ENCODE measurements at places on chromosomes 7 and 10.

DNA sequence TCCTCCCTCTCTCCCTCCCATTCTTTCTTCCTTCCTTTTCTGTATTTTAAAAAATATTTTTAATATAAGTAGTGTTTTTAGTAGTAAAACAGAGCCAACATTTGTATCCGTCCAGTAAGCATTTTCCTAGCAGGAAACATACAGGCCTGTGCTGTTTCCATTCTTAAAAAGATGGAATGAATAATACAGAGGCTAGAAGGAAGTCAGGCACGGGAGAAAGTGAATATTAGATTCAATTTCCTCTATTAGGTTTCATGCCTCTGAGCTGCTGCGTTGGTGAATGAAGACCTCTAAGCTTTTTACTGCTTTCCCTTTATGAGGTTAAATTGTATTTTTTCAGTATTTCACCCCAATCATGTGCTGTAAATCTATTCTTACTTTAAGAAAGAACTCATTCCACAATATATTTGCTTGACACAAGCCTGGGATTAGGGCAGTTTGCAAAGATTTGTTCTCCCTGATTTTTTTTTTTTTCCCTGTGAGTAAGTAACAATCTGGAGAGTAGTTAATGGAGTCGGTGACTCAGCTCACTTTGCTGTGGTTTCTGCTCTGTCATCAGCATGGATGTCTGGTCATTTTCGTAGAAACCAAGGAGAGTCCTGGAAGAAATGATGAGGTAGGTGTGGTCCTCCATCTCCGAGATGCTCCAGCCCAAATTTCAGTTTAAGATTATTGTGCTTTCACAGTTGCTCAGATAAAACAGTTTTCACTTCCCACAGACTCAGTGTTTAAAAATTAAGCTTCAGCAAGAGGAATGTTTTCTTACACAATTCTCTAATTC lies 76.1 kb upstream of the PITRM1 start:
- H3K36me3 ChIP-seq = no peaks in the 10 kb centered on the region
- no peak for DNase-seq
- H3K4me3 ChIP-seq = peak overlapping the region; percentile 41
- no peaks in the 10 kb centered on the region for H3K27me3 ChIP-seq
- H3K27ac ChIP-seq = peak overlapping the region; percentile 87
- H3K4me1 ChIP-seq = peaks cover 7% of the 10 kb centered on the region

- no peak overlapping the region for H3K27ac ChIP-seq
- no peak for DNase-seq
- no peaks in the 10 kb centered on the region for H3K4me1 ChIP-seq
- H3K4me3 ChIP-seq = no peak overlapping the region
- H3K36me3 ChIP-seq = no peaks in the 10 kb centered on the region
- no peaks in the 10 kb centered on the region for H3K27me3 ChIP-seq
Measured at GRCh38 chr10:48377751-48378530, 71.5 kb downstream of the MAPK8 start.

- no peaks in the 10 kb centered on the region for H3K27me3 ChIP-seq
- no peak overlapping the region for H3K4me3 ChIP-seq
- H3K27ac ChIP-seq = no peak overlapping the region
- DNase-seq = no peak
- peaks cover 9% of the 10 kb centered on the region for H3K4me1 ChIP-seq
Measured at GRCh38 chr10:24349379-24350001, 140.6 kb downstream of the KIAA1217 start.

DNA sequence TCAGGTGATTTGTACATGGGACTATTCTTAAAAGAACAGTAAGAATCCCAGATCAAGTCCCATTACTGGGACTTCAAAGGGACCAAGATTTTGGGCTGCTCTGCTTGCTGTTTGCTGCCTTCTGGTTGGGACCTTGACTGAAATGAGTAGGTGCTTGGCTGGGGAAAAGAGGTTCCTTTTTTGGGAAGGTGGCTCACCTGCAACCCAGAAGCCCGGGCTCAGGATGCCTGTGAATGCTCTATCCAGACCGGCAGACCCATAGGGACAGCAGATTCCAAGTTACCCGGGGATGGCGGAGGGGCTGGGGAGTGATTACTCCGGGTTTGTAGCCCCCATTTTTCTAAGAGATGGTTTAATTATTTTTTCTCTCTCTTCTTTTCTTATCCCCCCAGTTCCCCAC lies 104.0 kb downstream of the CPXM2 start:
- H3K4me1 ChIP-seq = no peaks in the 10 kb centered on the region
- peaks cover 26% of the 10 kb centered on the region for H3K36me3 ChIP-seq
- H3K27me3 ChIP-seq = no peaks in the 10 kb centered on the region
- no peak overlapping the region for H3K4me3 ChIP-seq
- DNase-seq = no peak
- no peak overlapping the region for H3K27ac ChIP-seq

DNA sequence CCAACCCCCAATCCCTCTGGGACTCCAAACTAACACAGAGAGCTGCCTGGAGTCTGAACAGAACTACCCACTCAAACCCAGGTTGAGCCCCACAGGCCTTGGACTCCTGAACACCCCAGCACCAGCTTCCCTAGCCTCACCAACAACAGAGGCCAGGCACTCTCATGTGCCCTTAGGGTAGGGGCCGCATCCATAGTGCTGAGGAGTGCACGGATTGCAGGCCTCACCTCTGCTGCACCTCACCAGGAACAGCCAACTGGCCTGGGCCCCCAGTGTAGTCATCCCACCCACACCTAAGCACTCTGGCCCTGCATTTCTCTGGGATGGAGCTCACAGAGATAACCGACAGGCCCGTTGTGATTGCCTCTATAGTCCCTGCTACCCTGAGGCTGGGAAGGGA lies 194.2 kb downstream of the HPSE2 start:
- H3K36me3 ChIP-seq = no peaks in the 10 kb centered on the region
- no peaks in the 10 kb centered on the region for H3K4me1 ChIP-seq
- H3K27me3 ChIP-seq = no peaks in the 10 kb centered on the region
- H3K4me3 ChIP-seq = no peak overlapping the region

DNA sequence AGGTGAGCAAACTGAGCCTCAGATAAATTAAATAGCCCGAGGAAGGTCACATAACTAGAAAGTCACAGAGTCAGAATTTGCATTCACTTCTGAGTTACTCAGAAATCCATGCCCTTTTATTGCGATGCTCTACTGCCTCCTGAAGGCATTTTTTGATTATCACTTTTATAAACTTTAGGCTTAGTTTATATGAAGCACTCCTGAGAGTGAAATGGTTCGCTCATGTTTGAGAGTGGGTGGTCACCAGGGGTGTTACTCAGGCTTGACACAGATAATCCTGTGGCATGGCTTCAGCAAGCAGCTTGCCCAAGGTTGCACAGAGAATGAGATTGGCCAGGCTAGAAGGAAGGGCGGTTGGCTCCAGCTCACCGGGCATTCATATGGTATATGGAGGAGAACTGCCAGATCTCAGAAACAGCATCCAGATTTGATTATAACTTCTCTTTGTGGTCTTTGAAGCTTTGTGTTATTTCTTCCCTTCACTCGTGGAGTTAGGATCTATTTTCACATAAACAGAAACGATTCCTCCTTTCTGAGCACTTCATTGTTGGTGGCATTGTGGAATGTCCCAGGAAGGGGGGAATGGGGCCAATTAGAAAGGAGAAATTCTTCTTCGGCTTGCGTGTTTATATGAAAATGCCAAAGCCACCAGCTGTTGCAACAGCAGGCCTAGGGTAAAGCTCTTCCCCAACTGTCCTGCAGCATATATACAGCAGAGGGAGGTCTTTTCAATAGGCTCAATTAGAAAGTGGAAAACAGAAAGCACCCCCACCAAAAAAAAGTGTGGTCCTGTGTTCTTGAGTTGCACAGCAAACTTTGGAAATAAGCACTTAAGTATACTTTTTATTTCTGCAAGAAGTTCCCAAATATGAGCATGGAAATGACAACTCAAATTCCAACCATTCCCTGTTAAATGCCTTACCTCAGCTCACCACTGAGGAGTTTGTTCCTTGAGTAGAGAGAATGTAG lies 628.8 kb downstream of the SUGCT start:
- H3K4me1 ChIP-seq = peaks cover 39% of the 10 kb centered on the region
- peak overlapping the region; percentile 57 for H3K4me3 ChIP-seq
- H3K27ac ChIP-seq = peak overlapping the region; percentile 65
- no peaks in the 10 kb centered on the region for H3K27me3 ChIP-seq
- no peaks in the 10 kb centered on the region for H3K36me3 ChIP-seq

DNA sequence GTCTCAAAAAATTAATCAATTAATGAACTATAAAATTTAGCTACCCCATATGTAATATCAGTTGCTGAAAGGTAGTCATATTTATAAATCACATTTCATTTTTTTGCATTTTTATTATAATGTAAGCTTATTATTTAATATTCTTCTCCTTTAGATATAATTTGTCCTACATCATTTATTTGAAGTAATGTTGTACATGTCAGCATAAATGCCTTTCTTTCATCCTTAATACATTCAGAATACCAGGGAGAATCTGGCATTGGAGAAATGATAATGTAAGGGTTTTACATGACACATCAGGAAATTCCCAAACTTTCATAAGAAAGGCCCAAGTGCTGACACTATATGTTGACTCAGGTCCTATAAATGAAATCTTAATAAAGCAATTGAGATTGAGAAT lies 742.1 kb downstream of the CNTNAP2 start:
- H3K27me3 ChIP-seq = no peaks in the 10 kb centered on the region
- no peak overlapping the region for H3K4me3 ChIP-seq
- no peak for DNase-seq
- H3K4me1 ChIP-seq = no peaks in the 10 kb centered on the region

- no peaks in the 10 kb centered on the region for H3K27me3 ChIP-seq
- DNase-seq = no peak
- H3K36me3 ChIP-seq = no peaks in the 10 kb centered on the region
- H3K4me1 ChIP-seq = no peaks in the 10 kb centered on the region
Measured at GRCh38 chr7:94123136-94123535, 119.0 kb upstream of the BET1 start.

- DNase-seq = peak; percentile 18
- H3K36me3 ChIP-seq = peaks cover 9% of the 10 kb centered on the region
- H3K27ac ChIP-seq = no peak overlapping the region
- no peak overlapping the region for H3K4me3 ChIP-seq
Measured at GRCh38 chr10:92517034-92517655, 56.7 kb downstream of the IDE start.

- H3K4me3 ChIP-seq = no peak overlapping the region
- H3K27ac ChIP-seq = no peak overlapping the region
- no peaks in the 10 kb centered on the region for H3K36me3 ChIP-seq
- DNase-seq = no peak
- H3K4me1 ChIP-seq = no peaks in the 10 kb centered on the region
Measured at GRCh38 chr10:78451592-78451991, 417.9 kb downstream of the RPS24 start.

- H3K4me3 ChIP-seq = no peak overlapping the region
- no peaks in the 10 kb centered on the region for H3K27me3 ChIP-seq
- no peak overlapping the region for H3K27ac ChIP-seq
- H3K36me3 ChIP-seq = no peaks in the 10 kb centered on the region
- H3K4me1 ChIP-seq = no peaks in the 10 kb centered on the region
Measured at GRCh38 chr10:43024524-43024923, 52.3 kb upstream of the RET start.

DNA sequence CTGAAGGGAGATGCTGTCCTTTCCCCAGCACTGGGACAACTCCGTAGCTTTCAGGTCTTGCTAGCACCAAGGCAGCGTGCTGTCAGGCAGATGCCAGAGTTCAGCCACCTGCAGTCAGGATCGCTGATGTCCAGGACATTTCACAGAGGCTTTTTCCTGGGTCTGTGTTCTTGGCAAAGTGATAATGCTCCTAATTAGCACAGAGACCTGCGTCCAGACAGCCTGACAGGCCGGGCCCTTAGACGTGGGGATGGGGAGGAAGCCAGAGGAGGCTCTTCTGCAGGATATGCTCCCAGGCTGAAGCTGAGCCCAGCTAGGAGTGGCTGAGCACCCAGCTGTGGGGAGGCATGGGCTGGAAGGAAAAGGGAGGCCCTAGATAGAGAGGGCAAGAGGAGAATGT lies 82.5 kb upstream of the TBX20 start:
- H3K4me1 ChIP-seq = no peaks in the 10 kb centered on the region
- DNase-seq = no peak
- H3K27ac ChIP-seq = no peak overlapping the region
- H3K36me3 ChIP-seq = no peaks in the 10 kb centered on the region

DNA sequence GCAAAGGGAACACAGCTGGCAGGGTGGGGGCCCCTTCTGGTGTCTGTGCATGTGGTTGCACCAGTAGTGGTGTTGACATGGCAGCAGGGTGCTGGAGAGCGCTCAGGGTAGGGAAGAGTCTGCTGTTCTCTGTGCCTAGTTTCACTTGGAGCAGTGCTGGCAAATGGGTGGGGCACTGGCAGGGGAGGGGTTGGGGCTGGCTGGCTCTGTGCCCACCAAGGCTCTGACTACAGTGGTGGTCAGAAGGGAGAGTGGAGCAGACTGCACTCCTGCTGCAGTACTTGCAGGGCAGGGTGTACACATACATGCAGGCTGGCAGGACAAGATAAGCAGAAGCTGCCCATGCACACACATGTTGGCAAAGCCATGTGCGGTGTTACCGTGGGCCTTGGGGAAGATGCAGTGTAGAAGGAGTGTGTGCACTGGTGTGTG lies 18.2 kb downstream of the FAM25A start:
- H3K27ac ChIP-seq = no peak overlapping the region
- DNase-seq = no peak
- H3K36me3 ChIP-seq = no peaks in the 10 kb centered on the region
- no peaks in the 10 kb centered on the region for H3K4me1 ChIP-seq
- no peaks in the 10 kb centered on the region for H3K27me3 ChIP-seq

GRCh38 chr10:75108684-75109458 lies 2.6 kb upstream of the SAMD8 start:
- H3K27ac ChIP-seq = no peak overlapping the region
- peaks cover 8% of the 10 kb centered on the region for H3K4me1 ChIP-seq
- no peak for DNase-seq

GRCh38 chr7:39392151-39392550 lies 174.1 kb upstream of the YAE1 start:
- DNase-seq = no peak
- H3K4me1 ChIP-seq = no peaks in the 10 kb centered on the region
- H3K27me3 ChIP-seq = no peaks in the 10 kb centered on the region
- H3K27ac ChIP-seq = no peak overlapping the region

DNA sequence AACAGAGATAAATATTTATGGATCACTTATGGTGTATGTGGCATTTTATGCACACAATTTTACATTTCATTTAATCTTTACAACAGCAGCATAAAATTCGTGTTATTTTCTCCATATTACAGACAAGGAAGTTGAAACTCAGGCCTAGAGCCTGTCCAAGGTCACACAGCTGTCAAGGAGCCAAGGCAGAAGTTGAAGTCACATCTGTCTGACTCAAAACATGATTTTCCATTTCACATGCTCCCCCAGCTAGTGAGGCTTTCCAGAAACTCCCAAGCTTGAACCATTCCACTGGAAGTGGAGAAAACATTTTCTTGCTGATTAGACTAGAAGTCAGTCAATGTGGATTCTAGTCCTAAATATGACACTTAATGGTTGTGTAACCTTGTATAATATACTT lies 110.5 kb downstream of the HECTD2 start:
- no peak overlapping the region for H3K4me3 ChIP-seq
- H3K27me3 ChIP-seq = no peaks in the 10 kb centered on the region
- H3K36me3 ChIP-seq = no peaks in the 10 kb centered on the region
- no peak for DNase-seq
- H3K4me1 ChIP-seq = no peaks in the 10 kb centered on the region

GRCh38 chr10:12801214-12802087 lies 200.1 kb downstream of the CCDC3 start:
- H3K27ac ChIP-seq = no peak overlapping the region
- H3K4me1 ChIP-seq = no peaks in the 10 kb centered on the region

All from thoracic aorta (tissue), 2 donors.